Stimulated activated CD8-positive, alpha-beta memory T cell treated with anti-CD3 and anti-CD28 coated beads, Interleukin-12 subunit alpha, Interleukin-12 subunit beta, amount 100 ng/mL, for 4 hours (primary cell): ENCODE measurements at places on chromosomes 16 and 17.

DNA sequence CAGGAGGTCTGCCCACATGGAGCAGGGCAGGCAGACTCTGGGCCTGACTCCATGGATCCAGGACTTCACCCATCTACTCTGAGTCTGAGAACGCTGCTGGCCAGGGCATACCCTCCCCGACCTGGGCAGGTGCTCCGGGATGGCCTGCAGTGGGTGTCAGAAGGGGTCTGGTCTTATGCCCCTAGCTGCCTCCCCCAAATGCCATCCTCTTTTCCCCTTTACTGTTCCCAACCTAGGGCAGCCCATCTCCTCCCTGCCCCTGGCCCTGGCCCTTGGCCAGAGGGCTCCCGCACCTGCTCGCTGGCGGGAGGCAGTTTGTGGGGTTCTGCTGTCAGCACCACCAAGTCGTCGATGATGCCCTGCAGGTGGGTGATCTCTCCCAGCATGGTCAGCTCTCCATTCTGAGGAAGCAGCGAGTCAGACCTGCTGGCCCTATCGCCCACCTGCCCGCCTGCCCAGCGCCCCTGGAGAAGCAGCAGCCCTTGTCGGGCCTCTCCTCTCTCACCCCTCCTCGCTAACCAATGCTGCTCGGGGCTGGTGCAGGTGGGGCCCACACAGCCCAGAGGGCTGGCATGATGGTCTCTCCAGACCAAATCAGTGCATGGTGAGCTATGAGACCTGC lies 8.2 kb downstream of the MTSS2 start:
- no peak for DNase-seq

DNA sequence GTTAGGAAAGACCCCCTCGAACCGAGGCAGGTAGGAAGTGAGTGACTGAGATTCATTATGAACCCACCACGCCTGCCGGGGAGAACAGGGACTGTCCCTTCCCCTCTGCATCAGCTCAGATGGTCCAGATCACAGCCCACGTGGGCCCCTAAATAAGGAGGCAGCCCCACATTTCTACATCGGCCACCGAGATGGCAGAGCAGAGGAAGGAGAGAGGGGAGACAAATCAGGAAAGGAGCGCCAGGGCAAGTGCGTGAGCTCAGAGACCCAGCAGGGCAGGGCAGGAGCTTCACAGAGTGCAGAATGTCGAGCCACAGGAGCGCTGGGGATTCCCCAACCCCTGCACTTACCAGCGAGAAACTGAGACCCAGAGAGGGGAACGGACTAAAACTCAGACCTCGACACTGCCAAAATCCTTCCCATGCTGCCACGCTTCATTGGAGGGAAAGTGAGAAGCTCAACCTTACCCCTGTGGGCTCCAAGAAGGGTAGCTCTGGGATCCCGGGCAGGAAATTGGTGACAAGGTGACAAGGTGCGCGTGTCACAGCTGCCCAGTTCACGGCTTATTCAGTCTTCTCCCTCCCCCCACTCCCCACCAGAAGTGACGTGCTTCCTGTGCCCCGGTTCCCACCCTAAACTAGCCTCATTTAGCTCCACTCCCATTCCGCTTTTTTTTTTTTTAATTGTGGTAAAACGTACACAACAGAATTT lies at the start of gene ICAM2:
Gene ICAM2 (minus strand): TSS at position 578 of the 711 bp plus-strand sequence. CDS start 13,942 bp downstream, outside the sequence.
- peak; percentile 81 for DNase-seq

- DNase-seq = no peak
Observed at GRCh38 chr16:85207357-85207921, 95.2 kb upstream of the CIBAR2 start.

- DNase-seq = no peak
Observed at GRCh38 chr16:66972983-66973382, 11.9 kb downstream of the CES3 start.

- DNase-seq = no peak
Observed at GRCh38 chr17:8392274-8392673, 5.4 kb downstream of the RNF222 start.

DNA sequence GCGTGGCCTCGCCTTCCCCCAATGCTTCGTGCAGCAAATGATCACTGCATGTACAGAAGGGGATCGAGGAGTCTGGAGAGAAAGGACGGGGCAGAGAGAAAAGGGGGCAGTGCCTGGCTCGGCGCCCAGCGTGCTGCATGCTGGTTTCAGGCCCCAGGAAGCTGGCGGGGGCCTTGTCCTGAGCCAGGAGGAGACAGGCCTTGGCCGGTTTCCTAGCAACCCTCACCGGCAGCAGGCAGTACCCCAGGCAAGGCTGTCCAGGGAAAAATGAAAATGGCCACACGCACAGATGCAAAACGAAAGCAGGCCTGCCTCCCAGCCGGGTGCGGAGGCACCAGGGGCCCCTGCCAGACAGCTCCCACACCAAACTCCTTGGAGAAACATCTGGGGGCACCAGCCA lies 126.3 kb downstream of the ZFHX3 start:
- DNase-seq = no peak

DNA sequence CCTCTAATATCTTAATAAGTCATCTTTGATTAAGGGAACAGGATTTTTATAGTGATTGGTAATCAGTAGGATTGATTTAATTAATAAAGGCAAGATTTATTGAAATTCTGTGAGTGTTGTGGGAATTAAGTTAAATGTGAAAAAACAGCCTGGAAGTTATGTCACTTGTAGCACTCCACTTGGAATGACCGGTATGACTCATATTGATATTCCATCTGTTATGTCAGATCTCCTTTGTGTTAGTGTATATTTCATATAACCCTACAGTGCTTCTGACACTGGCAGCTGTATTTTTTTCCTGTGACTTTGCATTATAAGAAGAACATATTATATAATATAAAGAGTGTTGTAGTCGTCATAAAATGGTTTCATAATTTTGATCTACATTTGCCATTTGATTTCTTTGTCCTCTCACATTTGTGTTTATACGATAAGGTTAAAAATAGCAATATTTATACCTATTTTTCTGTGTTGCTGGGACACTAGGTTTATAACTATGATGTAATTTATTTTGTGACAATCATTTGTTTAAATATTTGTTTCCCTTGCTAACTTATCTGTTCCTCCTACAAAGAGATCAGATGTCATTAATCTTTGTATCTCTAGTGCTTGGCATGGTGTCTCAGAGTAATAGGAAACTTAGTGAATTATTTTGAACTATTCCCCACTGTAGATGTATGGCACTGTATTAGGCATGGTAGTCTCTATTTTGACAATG lies 249.0 kb downstream of the BCAS3 start:
- no peak for DNase-seq

GRCh38 chr16:947255-947921 lies 23.4 kb downstream of the LMF1 start:
- DNase-seq = no peak

DNA sequence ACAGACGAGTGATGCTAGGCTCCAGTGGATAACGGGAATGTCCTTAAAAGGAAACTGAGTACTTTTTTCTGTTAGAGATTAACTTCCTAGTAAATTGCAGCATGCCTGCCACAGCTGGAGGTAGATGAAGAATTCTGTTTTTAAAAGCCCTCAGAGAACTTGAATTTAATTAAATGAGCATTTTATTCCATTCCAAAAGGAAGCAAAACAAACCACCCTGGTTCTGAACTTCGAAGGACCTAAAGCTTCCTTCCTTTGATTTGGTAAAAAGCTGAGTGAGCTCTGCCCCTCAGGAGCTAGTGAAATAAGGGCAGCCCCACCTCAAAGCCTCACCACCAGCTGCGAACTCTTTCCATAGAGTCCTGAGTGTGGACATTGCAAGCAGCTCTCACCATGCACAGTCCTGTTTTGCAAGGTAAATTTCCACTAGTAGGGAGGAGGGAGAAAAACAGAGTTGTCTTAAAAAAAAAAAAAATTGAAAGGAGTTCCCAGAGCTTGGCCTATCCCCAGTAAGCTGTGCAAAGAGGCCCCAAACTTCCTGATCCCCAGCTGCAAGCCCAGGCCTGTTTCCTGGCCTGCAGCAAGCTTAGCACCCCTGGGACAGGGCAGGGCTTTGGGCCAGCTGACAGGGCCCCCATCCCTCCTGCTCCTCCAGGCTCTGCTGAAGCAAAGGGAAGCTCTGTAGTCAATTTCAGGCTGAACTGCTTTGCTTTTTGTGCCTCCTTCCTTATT lies 11.2 kb downstream of the CHD9NB start:
- no peak for DNase-seq

- DNase-seq = no peak
Observed at GRCh38 chr16:8179615-8180014, 410.7 kb downstream of the TMEM114 start.

- no peak for DNase-seq
Observed at GRCh38 chr16:81003610-81004460, 2.9 kb downstream of the CMC2 start.

DNA sequence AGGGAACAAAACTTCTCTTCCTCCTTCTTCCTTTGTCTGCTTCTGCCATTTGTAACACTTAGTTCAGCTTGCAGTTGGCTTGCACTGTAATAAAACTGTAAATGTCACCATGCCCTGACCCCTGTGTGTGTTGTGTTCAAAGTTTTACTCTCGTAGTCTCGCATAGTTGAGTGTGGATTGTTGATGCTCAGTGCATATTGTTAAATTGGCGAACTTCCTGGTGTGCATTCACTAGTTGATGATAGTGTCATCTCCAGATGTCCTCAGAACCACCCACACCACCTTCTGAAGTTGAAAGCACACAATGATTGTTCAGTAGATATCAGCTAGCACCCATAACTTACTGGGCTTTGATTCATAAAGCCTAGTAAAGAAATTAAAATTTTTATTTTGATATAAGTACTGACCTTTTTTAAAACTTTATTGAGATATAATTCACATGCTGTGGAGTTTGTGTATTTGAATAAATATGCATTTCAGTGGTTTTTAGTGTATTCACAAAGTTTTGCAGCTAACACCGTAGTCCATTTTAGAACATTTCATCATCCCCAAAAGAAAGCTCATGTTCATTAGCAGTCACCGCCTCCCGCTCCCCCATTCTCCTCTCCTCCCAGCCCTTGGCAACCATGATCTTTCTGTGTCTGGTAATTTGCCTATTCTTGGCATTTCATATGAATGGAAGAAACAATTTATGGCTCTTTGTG lies 25.0 kb downstream of the USP10 start:
- DNase-seq = no peak

DNA sequence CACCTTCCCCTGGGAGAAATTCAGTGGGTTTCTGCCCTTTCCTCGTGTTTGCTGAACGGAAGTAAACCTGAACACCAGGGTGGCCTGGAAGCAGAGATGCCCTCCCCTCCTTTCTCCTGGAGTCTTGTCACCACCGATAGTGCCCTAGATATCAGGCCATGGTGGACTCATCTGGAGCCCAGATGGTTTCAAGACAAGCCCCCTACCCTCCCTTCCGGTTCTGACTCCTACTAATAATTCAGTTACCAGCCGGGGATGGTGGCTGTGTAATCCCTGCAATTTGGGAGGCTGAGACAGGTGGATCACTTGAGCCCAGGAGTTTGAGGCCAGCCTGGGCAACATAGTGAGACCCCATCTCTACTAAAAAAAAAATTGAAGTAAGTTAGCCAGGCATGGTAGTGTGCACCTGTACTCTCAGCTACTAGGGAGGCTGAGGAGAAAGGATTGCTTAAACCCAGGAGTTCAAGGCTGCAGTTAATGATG lies 2.4 kb downstream of the ZNF469 start:
- DNase-seq = no peak

DNA sequence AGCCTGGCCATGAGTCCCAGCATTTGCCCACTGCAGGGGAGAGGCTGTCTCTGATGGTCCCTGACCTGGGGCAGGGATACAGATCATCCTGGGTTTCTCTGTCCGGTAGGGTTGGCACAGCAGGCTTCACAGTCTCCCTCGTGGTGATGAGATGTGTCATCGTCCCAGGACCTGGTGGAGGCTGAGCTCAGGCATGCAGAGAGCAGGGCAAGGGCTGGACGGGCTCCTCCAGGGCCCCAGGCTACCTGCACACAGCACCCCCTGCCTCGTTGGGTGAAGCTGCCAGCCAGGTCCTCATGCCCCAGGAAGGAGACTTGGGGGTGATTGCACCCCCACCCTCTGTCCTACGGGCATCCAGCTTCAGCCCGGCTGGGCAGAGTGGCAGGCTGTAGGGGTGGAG lies 155.8 kb upstream of the GSE1 start:
- DNase-seq = no peak

- DNase-seq = no peak
Observed at GRCh38 chr17:68238164-68238870, 9.5 kb upstream of the AMZ2 start.

- DNase-seq = no peak
Observed at GRCh38 chr16:16960785-16961184, 510.0 kb downstream of the XYLT1 start.

- no peak for DNase-seq
Observed at GRCh38 chr16:23700509-23700908, 12.5 kb downstream of the ERN2 start.

- no peak for DNase-seq
Observed at GRCh38 chr17:27449541-27449940, 6.7 kb upstream of the KSR1 start.

DNA sequence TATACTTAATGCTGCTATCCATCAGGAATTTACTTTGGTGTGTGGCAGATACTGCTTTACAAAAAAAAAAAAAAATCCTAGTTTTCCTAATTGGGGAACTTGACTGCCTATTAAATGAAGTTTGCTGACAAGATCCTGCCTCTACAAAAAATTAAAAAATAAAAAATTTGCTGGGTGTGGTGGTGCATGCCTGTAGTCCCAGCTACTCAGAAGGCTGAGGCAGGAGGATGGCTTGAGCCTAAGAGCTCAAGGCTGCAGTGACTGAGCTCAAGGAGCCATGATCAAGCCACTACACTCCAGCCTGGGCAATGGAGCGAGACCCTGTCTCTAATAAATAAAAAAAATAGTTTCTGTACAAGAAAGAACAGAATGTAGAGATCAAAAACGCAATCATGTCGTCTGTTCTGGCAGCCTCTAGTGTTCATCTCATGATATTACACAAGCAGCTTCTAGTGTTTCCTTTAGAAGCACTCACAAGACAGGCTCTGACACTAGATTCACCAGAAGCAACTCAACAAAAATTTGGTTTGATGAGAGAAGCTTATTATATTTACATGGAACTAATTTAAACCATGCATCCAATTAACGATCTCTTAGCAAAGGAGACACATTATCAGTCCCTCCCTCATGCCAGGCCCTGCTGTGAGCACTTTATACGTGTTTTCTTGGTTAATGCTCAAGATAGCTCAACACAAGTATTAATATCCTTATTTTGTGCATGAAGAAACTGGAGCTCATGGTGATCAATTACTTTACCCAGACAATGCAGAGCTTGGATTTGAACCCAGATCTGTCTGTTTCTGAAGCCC lies 6.8 kb upstream of the KRTAP17-1 start:
- no peak for DNase-seq

- no peak for DNase-seq
Observed at GRCh38 chr17:61537264-61537771, 53.7 kb downstream of the NACA2 start.

DNA sequence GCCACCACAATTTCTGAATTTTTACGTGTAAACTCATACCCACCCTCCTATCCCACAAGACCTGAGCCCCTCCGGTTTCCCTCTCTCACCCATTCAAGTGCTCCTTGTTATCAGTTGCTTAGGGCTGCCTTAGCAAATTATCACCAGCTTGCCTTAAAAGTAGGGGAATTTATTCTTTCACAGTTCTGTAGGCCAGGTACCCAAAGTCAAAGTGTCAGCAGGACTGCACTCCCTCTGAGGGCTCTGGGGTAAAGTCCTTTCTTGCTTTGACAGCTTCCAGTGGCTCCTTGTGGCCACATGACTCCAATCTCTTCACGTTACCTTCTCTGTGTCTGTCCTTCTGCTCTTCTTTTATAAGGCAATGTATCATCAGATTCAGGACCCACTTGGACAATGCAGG lies 7.9 kb upstream of the TMEM220 start:
- no peak for DNase-seq

GRCh38 chr17:67469208-67469980 lies 92.3 kb downstream of the PITPNC1 start:
- DNase-seq = no peak

- no peak for DNase-seq
Observed at GRCh38 chr16:49717689-49718088, 138.2 kb downstream of the ZNF423 start.

- no peak for DNase-seq
Observed at GRCh38 chr17:76265624-76266243, 586 bp downstream of the UBALD2 start.
